ENCODE measurements at places on chromosomes 2 and 18.

DNA sequence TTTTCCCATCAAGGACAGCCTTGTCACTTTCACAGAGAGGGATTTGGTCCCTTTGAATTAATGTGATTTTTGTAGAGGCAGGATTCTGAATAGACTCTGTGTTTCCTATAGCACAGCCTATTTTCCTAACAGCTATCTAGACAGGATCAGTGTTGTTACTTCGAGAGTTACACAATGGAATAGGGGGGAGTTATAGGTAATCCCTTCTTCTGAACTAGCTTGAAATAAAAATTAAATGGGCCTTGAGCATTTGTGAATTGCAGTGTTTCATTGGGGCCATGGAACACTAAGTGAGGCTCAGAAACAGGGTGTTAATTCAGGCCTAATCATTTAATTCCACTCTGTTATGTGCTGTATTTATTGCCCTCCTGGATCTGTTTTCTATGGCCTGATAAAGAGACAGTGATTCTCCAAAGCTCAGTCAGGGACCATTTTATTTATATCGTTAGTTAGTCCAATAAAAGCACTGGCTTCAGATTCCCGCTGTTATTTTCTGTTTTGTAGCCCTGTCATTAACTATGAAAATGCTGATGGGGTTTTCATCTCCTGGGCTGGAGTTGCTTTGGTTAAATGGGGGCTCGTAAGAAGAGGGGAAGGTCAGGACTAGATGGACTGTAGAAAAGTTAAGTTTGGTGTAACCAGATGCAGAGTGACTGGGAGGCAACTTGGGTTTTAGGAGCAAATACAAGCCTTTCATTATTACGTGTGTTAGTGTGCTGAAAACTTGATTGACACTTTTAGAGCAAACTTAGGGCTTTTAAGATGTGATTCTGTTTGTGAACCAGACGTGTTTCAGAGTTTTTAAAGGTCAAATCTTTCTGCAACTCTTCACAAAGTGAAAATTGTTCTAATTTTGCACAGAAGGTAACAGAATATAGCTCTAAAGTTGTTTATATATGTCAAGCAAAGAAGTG lies 461.0 kb upstream of the HNRNPA3 start:
- DNase-seq = no peak

DNA sequence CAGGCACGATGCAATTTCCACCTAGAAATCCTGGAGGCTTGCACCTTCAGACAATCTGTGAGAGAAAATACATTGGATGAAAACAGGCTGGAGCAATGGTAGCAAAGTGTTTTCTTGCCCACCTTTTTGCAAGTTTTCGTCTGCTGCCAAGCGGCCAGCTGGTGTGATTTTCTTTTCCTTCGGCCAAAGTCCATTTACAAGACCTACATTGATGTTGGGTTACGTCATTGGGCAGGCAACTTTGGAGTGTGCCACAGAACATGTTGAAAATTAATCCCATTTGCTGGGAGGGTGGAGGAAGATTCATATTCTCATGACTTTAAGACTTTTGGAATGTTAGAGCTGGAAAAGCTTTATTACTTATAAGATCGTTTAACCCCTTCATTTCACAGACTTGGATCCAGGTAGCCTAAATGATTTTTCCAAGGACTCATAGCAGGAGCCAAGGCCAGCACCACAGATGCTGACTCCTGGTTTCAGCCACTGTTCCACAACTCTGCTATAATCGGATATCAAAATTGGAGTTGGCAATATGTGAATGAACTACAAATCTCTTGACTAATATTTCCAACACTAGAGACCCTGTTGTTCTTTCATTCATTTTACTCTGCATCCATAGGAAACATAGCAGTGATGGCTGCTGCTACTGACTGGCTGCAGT lies 352.1 kb downstream of the RND3 start:
- DNase-seq = no peak

GRCh38 chr2:26712486-26713465 lies 20.3 kb downstream of the KCNK3 start:
- no peak for DNase-seq

DNA sequence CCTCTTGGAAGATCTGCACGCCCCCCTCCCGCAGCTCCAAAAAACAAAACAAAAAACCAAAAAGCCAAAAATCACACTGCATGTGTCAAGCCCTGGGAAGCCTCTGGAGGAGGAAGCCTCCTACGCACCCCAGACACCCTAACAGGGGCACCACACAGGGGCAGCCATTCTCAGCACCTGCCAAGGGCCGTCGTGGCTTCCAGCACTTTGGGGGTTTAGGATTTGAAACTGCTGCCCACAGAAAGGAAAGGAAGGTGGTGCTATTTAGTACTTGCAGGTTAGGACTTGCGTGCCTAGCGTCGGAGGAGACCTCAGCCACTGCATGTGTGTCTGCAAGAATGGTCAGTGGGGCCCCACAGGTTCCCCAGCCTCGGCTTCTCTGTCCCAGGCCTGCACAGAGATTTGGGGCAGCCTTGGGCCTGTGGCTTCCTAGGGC lies 419 bp upstream of the GPR55 start:
- DNase-seq = no peak

DNA sequence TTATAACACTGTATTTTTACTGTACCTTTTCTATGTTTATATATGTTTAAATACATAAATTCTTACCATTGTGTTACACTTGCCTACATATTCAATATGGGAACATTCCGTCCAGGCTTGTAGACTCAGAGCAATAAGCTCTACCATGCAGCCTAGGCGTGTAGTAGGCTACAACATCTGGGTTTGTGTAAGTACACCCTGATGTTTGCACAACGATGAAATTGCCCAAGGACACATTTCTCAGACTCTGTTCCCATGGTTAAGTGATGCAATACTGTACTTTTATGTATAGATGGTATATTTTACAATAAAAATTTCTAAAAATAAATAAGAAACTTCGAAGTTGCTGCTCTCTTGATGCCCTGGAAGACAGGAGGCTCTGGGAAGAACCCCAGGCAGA lies 38.4 kb downstream of the YPEL5 start:
- DNase-seq = no peak

- no peak for DNase-seq
These were observed 81.2 kb downstream of the CTIF start for GRCh38 chr18:48620071-48620470.

GRCh38 chr2:163681745-163682144 lies 54.1 kb downstream of the FIGN start:
- no peak for DNase-seq

DNA sequence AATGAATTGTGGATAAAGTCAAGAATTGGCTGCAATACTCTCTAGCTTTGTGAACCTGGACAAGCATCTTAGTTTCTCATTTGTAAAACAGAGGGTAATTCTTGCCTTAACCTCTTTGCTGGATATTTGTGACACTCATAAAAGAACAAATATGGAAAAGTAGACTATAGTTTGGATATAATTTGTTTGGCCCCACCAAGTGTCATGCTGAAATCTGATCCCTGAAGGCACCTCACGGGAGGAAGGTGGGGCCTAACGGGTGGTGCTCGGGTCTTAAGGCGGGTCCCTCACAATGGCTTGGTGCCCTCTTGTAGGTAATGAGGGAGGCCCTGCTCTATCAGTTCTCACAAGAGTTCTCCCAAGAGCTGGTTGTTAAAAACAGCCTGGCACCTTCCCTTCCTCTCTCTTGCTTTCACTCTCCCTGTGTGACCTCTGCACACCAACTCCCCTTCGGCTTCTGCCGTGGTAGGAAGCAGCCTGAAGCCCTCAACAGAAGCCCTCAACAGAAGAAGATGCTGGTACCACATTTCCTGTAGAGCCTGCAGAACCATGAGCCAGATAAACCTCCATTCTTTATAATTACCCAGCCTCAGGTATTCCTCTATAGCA lies 37.4 kb downstream of the ARL4C start:
- no peak for DNase-seq

DNA sequence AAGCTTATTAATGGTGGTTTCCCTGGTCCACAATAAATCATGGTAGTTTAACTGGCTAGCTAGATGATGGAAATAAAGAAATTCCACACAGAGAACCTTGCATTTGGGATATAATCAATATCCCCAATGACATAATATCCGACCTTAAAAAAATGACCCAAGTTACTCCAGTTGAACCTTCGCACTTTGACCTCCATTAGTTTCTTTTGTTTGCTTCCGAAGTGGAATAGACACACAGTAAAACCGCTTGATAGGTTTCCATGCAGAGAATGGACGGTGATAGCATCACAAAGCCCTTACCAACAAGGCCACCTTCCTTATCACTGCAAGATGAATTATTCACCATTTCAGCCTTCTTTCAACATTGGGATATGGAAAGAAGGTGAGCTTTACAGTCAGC lies 1966.1 kb upstream of the CELF4 start:
- DNase-seq = no peak

- DNase-seq = no peak
These were observed 52.2 kb downstream of the TNFRSF11A start for GRCh38 chr18:62377131-62377807.

DNA sequence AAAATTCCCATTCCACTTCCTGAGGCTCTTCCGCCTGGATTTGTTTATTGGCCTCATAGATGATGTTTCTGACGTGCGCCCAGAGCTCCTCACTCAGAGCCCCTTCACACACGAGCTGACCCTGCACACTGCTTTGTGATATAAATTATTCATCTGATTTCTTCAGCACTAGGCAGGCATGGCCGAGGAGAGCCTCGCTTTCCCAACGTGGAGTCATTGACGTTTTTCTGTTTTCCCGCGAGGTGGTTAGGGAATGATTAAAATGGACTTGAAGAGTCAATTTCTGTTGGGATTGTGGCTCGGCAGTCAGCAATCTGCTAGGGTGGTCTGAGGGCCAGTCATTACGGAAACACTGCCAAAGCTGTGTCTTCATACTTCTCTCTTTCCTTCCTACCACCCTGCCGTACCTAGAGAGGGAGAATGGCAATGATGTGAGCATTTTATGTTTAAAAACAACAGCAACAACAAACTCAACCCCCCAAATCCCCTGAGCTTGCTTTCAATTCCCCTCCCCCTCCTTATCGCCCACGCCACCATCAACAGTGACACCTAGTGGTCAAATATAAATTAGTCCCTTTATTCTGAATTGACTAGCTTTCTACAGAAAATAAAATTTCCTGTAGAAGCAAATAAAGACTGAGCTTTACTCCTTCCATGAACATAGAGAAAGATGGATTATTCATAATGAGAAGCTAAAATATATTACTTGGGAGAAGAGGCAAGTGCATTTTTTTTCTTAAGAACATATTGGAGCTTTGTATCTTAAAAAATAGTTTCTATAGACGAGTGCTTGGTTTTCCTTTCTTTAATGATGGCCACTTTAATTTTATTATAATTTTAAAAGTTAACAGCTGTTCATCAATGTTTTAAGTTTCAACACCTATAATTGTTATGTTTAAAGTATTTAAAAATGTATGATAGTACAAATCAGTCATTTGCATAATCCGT lies 285.1 kb downstream of the MTX2 start:
- DNase-seq = no peak

DNA sequence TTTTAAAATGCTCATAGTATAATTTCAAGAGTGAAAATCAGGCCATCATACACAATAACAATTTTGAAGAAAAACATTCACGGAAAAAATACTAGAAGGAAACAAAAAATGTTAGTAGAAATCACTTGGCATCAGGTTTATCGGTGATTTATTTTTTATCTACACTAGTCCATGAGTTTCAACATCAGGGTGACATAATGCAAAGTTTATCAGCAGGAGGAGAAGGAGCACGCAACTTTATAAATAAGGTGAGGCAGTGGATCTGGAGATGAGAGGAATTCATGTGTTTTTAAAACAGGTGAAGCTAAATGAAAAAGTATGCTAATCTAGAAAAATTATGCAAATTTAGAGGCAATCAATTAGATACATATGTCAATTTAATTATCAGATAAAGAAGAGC lies 54.2 kb downstream of the MGAT4A start:
- no peak for DNase-seq

DNA sequence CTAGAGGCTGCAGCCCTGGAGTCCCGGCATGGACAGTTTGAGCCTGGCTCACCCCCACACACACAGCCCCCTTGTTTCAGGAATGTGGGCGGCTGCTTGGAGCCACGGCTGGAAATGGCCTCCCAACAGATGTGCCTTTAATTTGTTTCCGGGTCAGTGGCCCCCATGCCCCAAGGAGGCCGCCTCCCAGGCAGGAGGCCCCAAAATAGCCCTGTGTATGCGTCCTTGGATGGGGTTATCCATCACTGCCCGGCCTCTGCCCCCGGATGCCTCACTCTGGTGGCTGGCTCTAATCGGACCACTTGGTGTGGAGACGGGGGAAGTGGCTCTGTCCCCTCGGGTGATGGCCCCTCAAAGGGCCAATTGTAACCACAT lies 151.9 kb upstream of the MYCN start:
- DNase-seq = no peak

DNA sequence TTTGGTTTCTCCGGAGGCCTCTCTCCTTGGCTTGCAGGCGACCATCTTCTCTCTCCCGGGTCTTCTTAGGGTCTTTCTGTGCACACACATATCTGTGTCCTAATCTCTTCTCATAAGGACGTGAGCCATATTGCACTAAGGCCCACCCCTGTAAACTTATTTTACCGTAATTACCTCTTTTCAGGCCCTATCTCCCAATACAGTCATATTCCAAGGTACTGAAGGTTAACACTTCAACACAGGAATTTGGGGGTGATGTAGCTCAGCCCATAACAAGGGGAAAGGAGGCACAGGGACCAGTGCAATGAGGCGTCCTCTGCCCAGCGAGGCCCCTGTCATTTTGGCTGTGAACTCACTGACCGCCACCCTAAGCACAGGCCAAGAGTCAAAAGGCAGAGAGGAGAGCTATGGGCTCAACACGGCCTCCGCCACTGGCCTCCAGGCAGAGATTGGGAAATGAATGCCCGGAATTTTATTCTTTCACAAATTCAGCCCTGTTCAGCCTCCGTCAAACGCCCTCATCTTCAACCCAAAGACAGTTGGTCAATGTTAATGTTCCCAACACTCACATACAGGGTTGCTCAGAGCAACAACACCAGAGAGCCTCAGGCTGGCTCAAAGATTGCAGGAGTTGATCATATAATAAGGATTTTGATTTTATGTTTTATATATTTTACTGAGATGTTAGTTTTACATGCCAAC lies 15.9 kb upstream of the NMUR1 start:
- no peak for DNase-seq

GRCh38 chr18:62875323-62875722 lies 160.0 kb downstream of the PHLPP1 start:
- no peak for DNase-seq

GRCh38 chr2:150812066-150812465 lies 324.6 kb upstream of the RND3 start:
- no peak for DNase-seq

All from AG09319 (cell line).